Activated naive CD4-positive, alpha-beta T cell treated with Interleukin-2 at 50 U/mL for 16 hours (primary cell): ENCODE measurements at places on chromosomes 1 and 21.

GRCh38 chr1:115620453-115620852 is 21.3 kb upstream of the VANGL1 start:
- no peak for DNase-seq

- no peak for DNase-seq
These were observed 332.7 kb upstream of the RUNX1 start for GRCh38 chr21:35381743-35382310.

GRCh38 chr21:46113497-46114176 is 15.7 kb downstream of the COL6A2 start:
- no peak for DNase-seq

DNA sequence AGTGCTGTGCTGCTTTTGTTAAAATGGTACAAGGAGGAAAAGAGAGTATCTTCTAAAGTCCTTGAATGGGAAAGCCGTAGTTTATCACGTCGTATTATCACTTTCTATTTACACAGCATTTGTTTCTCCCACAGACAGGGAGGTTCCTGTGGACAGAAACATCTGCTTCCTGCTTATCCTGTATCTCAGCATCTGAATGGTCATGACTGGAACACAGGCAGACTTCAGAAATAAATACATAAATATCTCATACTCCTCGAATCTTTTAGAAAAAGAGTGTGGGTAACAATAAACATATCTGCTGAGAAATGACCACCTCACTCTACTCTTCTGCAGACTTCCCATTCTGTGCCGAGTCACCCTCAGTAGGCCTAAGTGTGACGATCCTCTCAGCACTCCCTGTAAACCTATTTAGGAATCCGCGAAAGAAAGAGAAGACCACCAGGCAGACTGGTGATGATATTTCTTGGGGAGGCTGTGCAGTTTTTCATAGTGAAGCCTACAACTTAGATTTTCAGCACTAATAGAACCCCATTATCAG is 393.5 kb downstream of the SMYD3 start:
- no peak for DNase-seq

DNA sequence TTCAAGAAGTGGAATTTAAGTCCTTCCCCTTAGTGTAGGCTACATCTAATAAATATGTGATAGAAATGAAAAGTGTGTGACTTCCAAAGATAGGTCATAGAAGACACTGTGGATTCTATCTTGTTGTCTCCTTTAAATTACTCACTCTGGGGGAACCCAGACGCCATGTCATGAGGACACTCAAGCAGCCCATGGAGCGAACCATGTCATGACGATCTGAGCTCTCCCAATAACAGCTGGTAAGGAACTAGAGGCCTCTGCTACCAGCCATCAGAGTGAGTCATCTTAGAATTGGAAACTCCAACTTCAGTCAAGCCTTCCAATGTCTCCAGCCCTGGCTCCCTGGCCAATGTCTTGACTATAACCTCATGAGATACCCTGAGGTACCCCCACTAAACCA is 6.3 kb downstream of the COA7 start:
- DNase-seq: no peak

- DNase-seq: no peak
These were observed 105.6 kb downstream of the NR5A2 start for GRCh38 chr1:200133123-200133522.

DNA sequence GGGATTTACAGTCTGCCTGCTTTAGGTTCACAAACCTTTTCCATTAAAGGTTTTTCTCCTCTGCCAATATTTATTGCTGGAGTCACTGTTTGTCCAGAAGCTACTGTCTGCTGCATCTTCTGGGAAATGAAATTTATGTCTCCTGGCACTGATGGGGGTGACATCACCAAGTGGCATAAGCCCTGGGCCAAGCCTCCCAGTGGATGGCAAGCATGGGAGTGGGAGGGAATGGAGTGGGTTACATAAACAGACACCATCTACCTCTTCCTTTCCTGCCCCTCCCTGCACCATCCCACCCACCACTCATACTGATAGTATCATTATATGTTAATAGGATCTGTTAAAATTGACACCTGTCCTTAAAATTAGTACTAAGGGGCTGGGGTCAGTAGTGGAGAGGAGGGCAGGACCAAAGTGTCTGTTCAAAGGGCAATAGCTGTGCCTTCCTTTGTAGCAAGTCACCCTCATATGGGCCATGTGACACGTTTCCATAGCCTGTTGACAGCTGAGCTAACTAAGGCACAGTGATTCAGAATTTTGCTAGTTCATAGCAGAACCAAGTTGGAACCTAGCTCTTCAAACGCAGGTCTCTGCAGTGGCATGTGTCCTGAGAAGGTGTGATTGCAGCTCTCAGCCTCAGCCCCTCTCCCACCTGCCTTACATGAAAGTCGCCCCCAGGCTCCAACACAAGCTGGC is 71.0 kb downstream of the MAB21L3 start:
- DNase-seq: no peak

DNA sequence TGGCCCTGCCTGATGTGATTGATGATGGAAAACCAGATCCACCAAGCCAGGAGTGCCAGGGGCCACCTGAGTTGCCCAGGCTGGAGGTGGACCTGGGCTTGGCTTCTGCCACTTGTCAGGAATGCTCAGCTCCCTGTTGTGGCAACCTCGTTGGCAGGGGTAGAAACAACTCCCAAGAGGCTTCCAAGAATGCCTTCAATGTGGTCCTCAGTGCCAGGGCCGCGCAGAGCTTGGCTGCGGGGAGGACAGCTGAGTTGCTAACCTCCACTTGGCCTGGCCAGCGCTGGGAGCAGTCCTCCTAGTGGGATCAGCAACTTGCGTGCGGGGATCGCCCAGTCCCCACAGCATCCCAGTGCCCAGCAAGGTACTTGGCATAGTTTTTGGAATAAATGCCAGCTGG is 9.0 kb downstream of the MYOM3 start:
- DNase-seq: no peak

DNA sequence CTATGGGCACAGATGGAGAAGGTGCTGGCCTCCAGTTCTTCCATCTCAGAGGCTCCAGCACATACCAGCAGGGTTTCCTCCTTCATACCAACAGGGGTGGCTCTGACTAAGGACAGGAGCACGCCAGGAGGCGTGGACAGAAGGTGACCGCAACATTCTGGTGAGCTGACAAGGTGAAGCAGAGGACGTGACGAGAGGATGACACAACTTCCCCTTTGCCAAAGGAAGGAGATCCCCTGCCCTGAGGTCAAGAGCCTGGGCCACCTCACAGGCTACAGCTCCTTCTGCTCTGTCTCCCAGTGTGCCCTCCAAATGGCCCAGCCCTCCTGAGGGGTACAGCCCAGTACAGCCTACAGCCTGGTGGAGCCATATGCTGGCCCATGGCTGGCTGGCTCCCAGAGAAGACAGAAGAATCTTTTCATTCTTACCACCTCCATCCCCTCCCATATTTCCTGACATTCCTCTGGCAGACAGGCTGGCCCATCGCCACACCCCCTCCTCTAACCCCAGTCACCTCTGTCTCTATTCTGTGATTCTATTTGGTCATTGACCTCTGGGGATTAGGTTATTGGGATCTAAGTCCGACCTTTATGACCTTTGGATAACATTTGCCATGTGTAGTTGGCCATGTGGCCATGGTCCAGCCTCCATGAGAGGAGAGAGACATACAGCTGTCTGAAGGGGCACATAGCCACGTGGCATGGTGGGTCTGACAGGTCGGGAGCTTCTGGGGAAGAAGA is 5.1 kb upstream of the LAMB3 start:
- no peak for DNase-seq

GRCh38 chr1:66399888-66400529 is 133.9 kb upstream of the SGIP1 start:
- DNase-seq: no peak

DNA sequence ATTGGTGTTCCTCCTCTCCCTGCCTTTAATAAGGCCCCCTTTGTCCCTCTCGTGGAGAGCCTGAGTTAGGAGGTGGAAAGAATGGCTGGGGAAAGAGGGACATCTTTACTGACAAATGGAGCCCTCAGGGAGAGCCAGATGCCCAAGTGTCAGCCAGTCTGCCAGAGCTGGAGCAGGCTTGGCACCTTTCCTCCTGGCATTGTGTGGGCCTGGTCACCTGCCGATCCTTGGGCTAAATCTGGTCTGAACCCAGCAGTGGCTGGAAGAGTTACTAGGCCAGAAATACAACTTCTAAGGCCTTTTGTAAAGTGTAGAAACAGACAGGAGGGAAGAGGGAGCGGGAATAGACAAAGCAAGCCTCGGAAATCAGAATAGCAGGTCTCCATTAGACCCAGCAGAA is 24.9 kb downstream of the VANGL1 start:
- no peak for DNase-seq

GRCh38 chr1:195804547-195804946 is 803.7 kb downstream of the KCNT2 start:
- DNase-seq: no peak

DNA sequence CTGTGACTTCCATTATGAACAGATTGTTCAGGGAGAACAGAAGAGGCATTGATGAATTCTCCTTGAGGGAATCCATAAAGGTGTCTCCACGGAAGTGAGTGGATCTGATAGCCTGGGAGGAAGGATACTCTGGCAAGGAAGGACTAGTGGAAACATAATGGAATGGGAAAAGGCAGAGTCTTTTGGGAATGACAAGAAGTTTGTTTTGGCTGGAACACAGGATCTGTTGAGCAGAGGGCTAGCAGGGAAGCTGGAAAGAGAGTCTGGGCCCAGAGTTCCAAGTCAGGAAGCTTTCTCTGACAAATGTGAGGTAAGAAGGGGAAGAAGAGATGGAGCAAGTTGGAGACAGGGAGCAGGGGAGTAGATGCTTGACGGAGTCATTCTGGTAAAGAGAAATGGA is 8.1 kb downstream of the ADAMTS5 start:
- DNase-seq: no peak

GRCh38 chr1:180231506-180231921 is 1.4 kb downstream of the LHX4 start:
- DNase-seq: no peak

DNA sequence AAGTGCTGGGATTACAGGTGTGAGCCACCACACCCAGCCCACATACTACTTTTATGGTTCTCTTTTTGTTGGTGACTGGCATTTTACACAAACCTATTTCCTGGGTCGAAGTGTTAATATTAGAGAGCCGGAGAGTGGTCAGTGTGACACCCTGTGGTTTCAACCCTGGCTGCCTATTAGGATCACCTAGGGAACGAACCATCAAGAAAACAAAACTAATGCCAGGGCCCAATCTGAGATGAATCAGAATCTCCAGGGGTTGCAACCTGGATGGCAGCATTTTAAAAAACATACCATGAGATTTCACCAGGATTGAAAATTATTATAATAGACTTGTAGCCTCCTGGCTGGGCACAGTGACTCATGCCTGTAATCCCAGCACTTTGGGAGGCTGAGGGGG is 6.1 kb downstream of the MRPS21 start:
- DNase-seq: no peak

GRCh38 chr1:208324005-208324404 is 79.8 kb upstream of the PLXNA2 start:
- DNase-seq: no peak

GRCh38 chr1:198238121-198238520 is 81.3 kb downstream of the NEK7 start:
- no peak for DNase-seq

DNA sequence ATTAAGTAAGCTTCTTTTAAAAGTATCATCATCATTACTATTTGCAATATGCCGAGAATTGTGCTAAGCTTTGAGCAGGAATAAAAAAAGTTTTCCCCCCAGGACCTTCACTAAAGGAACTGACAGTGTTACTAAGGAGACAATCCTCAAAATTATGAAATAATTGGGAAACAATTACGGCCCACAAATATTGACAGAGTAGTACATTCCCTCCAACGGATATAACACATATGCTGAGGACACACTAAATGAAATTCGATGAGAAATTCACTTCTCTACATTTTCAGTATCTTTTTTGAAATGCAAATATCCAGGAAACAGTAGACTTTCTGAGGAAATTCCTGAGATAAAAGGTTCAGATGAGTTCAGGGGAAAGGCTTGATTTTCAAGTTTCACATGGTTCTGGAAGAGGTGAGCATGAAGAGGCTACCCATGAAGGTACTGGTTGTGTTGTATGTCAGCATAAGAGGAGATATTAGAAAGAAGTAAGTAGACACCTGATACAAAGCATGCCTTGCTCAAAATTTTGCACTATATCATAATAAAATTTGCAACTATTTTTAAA is 171.2 kb upstream of the NR5A2 start:
- DNase-seq: no peak

- no peak for DNase-seq
These were observed 82.8 kb upstream of the CD34 start for GRCh38 chr1:207993477-207994445.

DNA sequence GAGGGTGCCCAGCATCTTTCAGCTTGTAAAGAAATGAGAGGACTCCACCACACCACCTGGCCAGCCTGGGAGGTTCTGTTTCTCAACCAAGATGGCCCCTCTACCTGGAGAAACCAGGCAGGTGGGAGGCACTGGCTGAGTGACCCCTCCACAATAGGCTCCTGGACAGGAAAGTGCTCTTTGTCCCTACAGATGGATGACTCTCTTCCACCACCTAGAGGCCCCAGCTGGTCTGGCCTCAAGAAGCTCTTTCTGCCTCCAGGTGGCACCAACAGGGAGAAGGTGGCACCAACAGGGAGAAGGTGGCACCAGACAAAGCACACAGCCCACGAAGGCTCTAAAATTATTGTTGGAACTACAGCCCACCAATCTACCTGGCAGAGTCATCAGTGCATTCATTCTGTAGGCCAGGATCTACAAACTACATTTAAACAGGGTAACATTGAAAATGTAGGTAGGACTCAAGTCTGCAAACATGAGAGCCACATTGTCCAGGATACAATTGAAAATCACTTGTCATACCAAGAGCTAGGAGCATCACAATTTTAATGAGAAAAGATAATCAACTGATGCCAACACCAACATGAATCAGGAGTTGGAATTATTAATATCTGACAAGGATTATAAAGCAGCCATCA is 14.4 kb downstream of the TMPRSS3 start:
- DNase-seq: peak; percentile 35

DNA sequence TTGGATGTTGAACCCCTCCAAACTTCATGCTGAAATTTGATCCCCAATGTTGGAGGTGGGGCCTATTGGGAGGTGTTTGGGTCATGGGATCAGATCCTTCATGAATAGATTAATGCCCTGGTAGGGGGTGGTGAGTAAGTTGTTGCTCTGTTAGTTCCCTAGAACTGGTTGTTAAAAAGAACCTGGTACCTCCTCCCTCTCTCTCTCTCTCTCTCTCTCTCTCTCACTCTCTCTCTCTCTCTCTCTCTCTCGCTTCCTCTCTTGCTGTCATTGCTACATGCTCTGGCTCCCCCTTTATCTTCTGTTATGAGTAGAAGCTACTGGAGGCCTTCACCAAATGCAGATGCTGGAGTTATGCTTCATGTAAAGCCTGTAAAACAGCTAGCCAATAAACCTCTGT is 498.2 kb upstream of the NR5A2 start:
- no peak for DNase-seq
